Stimulated activated CD4-positive, alpha-beta T cell treated with anti-CD3 and anti-CD28 coated beads, TNF-alpha, amount 100 ng/mL, for 4 hours (primary cell): ENCODE measurements at places on chromosomes 3 and 15.

DNA sequence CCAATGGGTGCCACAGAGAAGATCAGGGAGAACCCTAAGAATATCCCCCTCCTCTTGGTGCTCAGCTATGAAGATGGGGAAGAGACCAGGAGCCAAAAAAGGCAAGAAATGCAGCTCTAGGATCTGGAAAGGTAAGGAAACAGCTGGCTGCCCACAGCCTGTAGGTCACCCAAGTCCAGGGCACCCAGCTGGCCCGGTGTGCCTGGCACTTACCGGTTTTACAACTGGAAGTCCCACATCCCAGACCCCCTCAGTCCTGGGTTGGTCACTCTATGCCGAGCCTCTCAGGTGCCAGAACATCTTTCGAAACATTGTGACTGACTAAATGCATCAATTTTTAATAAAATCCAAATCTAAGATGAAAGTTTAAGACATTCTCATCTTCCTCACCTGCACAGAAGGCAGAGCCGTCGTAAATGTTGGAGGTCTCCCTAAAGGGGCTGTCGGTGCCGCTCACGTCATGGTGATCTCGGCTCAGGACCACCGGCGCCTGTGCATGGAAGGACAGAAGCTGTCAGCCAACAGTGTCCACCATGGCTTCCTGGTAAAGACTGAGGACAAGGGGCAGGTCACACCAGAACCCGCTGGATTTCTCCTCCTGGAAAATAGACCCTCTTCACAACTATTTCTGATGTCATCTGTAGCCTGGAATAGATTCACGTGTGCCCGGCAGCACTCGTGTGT, 13.3 kb upstream of the ZXDC start:
- no peak for DNase-seq

GRCh38 chr15:85534031-85534430, 153.6 kb downstream of the AKAP13 start:
- no peak for DNase-seq

DNA sequence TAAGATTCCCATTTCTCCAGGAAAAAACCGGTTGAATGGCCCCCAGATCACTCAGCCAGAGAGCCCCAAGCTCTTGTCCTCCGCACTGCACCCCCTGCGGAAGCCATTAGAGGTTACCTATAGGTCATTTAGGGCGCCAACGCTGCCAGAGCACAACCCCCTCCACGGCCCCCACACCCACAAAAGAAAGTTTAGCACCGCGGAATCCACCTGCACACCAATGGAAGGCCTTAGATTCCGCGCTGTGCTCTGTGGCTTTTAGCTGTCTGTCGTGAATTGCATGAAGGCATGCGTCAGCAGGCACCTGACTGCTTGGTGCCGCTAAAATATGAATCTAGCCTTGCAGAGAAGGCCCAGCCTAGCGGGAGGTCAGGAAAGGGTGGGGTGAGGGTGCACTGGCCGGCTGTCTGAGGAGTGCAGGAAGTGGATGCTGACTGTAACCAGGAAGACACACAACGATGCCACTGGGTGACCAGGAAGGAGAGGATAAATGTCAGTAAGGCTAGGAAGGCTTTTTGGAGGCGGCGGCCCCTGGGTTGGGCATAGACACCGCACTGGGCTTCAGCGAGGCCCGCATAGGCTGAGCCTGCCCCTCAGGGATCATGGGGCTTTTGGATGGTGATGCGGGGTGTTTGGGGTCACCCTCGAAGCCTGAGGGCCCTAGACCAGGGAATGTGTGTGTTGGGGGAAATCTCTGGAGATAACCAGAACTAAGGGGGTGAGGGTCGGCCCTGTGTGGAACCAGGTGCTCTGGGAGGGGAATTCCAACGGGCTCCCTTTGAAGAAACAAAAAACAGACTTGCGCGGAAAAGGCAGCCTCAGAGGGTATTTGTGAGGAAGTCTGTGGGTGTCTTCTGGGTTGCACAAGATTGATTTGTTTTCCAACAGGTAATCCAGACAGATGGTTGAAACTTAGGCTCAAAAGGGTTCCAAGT, 976 bp upstream of the NUP210 start:
- peak; percentile 64 for DNase-seq

DNA sequence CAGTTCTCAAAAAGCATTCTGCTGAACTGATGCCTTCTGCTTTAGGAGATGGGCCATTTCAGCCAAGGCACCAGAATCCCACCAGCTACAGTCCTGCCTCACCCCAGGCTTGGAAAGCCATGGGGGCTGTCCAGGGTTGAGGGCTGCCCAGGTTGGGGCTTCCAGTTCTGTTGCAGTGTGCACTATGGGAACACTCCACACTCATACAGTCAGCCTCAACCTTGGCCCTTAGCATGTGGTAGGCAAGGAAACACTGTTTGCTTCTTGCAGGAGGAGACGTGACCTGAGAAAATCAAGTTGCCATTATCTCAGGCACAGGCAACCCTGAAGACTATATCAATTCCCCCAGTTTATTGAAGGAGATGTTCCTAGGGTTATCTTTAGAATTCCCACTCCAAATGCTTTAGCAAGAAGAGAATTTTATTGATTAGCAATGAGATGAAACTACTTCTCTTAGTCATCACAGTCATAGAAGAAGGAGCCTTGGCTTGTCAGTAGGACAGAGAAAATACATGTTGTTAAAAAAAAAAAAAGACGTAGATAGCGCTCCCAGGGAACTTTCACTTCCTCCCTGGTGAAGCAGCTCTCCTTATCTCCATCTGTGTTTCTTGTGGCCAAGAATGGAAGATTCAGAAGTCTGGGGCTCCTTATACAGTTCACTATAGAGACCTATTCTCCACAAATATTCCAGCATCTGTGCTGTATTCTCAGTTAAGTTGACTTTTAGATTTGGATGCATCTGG, 38.3 kb upstream of the IL12A start:
- DNase-seq, result no peak

DNA sequence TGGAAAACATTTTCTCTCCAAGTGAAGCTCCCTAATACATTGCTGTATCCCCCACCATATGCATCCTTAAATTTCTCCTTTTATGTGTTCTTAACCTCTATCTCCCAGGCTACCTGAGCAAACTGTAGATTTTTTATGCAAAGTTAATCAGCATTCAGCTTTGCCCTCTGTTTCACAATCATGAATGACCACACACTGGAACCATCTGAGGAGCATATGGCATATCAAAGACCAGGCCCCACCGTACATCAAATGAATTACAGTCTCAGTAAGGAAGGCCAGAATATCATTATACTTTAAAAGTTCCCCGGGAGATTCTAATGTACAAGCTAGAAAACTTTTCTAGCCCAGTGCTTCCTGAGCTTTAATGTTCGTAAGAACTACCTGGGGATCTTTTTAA, 115.5 kb upstream of the NECTIN3 start:
- no peak for DNase-seq

DNA sequence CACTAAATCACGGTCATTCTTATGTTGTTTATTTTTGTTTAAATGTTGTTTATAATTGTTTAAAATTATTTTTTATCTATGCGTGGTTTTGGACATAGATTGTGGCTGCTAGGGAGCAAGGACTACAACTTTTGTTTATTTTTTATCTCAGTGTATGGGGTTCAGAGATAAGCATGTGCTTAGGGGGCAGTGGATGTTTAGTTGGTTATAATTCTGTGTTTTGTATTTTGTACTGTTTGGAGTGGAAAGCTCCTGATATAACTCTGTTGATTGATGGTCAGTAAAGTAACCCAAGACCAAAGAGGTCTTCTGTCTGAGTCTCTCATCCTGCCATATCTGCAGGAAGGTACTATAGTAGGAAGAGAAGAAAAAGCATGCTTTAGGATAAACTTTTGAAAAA, 36.5 kb upstream of the NPHP3 start:
- DNase-seq, result no peak

GRCh38 chr3:66276705-66277274, 56.0 kb downstream of the SLC25A26 start:
- peak; percentile 28 for DNase-seq

GRCh38 chr3:177201700-177202397, 4.6 kb upstream of the TBL1XR1 start:
- DNase-seq, result no peak

- no peak for DNase-seq
Observed at GRCh38 chr15:31483986-31484951, 157.6 kb downstream of the KLF13 start.

DNA sequence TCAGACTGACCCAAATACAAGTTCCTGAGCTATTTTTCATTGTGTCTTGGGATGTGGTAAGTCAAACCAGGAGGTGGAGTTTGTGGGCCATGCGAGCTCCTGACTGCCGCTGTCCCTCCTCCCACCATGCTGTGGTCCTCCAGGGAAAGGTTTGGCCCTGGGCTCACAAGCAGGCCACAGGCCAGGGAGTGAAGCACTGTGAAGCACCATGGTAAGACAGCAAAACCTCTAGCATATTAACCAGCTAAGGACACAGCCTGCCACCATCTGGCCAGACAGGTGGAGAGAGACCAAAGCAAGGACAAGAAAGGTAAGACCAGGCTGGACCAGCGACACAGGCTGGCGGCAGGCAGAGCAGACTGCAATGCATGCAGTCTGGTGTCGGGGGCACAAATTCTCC, 15.3 kb downstream of the RAB43 start:
- DNase-seq, result no peak

GRCh38 chr3:158355623-158356588, 215.1 kb upstream of the MLF1 start:
- DNase-seq, result no peak

DNA sequence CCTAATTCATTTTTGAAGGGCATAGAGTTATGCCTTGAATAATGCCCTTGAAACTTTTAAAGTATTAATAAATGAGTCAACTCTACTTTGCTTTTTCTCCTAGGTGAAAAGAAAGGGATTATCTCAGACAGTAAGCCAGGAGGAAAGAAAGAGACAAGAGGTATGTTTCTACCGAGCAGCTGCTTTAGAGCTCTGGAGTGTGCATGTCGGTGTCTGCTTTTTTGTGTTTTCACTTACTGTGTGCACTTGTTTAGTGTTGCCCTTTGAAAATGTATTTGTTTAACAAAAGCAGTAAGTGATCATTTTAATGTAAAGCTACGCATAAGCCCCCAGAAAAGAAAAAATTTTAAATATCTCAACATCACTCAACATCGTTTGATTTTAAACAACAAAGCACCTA, 28.1 kb downstream of the ARHGEF26 start:
- no peak for DNase-seq

DNA sequence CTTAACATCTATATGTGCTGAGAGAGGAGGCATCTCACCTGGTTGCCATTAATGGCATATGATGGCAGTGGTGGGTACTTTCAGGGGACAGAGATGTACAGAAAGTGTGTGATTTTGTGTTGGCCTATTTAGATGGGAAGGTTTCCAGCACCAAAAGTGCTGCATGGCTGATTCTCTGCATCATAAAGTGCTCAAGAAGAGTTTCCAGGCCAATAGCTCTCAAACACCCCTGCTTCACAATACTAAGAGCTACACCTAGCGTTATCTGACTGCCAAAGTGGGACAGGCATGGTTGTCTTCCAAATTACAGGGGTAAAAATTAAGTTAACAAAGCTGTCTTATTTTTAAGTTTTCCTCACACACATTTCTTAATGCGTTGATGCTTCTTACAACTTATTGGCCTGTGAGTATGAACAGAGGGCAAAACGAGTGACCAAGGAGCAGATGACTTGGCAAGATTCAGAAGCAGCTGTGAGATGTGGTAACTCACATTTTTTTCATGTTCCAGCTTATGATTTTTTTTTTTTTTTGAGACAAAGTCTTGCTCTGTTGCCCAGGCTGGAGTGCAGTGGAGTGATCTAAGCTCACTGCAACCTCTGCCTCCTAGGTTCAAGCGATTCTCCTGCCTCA, 41.4 kb upstream of the VEPH1 start:
- no peak for DNase-seq

DNA sequence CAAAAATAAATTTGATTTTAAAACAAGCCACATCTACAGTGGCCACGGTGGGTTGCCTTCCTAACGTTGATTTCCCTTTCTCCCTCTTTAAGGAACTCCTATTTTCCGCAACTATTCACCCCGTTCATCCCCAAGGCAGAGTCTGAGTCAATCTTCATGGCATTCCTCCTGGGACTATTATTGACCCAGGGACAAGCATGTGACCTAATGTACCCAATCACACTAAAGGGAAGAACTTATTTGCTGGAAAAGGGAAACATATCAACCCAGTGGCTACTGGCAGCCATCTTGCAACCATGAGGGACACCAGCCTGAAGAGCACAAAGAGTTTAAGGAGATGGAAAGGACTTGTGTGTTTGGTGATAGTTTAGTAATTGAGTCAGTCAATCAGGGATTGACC, 55.4 kb upstream of the ARHGEF3 start:
- DNase-seq, result no peak

DNA sequence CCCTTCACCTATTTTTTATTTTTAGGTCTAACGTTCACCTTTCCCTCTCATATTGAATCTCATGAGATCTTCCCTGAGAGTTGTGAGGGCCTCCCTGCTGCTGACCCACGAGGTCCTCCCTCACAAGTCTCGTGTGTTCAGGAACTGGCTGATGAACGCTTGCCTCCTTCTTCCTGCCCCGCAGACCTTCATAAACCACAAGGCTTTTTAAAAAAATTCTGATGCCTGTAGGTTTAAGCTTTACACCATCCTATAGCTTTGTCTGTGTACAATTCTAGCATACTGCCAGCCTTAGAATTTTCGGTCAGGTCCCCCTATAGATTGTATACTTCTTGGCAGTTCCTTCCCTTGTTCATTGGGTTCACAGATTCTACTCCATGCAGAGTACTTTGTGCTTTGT, 50.5 kb downstream of the CHST2 start:
- no peak for DNase-seq

- no peak for DNase-seq
Observed at GRCh38 chr3:173652093-173652492, 254.5 kb downstream of the NLGN1 start.

GRCh38 chr3:42339321-42339720, 71.1 kb downstream of the LYZL4 start:
- no peak for DNase-seq

DNA sequence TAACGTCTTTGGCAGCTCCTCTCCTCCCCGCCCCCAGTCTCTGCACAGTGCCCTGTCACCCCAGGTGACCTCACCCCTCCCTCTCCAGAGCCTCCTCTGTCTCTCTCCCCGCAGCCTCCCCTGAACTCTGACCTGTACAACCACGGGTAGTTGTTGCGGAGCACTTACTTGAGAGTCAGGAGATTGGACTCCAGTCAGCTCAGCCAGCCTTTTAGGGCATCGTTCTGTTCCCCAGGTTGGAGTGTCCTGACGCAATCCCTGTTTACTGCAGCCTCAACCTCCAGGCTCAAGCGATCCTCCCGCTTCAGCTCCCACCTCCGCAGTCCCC, 177.7 kb downstream of the UACA start:
- no peak for DNase-seq

DNA sequence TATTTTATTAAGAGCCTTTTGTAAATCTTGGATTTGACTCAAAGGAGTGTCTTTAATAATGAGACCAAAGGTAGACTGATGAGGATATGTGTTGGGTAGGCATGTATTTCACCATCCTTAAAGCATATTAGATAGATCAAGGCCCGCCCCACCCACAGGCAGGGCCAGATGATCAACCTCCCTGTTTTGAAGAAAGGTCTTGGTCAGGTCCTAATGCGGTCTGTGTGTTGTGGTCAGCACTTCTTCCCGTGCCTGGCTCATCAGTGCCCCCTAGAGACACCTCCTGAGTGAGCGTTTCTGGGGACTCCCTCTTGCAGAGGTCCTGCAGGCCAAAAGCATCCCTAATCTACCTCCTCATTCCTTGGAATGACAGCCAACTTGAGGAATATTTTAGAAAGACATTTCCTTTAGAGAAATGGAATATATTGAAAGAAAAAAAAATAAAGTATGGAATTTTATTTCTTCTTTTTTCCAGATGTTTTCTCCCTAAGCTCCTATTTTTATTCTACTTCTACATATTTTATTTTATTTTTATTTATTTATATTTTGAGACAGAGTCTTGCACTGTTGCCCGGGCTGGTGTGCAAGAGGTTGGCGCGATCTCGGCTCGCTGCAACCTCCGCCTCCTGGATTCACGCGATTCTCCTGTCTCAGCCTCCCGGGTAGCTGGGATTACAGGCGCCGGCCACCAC, 6.0 kb downstream of the TM4SF4 start:
- DNase-seq, result no peak
